Stimulated activated CD4-positive, alpha-beta T cell treated with anti-CD3 and anti-CD28 coated beads, Interleukin-2, amount 100 ng/mL, for 24 hours (primary cell): ENCODE measurements at places on chromosomes 2 and 18.

DNA sequence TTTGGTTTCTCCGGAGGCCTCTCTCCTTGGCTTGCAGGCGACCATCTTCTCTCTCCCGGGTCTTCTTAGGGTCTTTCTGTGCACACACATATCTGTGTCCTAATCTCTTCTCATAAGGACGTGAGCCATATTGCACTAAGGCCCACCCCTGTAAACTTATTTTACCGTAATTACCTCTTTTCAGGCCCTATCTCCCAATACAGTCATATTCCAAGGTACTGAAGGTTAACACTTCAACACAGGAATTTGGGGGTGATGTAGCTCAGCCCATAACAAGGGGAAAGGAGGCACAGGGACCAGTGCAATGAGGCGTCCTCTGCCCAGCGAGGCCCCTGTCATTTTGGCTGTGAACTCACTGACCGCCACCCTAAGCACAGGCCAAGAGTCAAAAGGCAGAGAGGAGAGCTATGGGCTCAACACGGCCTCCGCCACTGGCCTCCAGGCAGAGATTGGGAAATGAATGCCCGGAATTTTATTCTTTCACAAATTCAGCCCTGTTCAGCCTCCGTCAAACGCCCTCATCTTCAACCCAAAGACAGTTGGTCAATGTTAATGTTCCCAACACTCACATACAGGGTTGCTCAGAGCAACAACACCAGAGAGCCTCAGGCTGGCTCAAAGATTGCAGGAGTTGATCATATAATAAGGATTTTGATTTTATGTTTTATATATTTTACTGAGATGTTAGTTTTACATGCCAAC lies 15.9 kb upstream of the NMUR1 start:
- DNase-seq: no peak

DNA sequence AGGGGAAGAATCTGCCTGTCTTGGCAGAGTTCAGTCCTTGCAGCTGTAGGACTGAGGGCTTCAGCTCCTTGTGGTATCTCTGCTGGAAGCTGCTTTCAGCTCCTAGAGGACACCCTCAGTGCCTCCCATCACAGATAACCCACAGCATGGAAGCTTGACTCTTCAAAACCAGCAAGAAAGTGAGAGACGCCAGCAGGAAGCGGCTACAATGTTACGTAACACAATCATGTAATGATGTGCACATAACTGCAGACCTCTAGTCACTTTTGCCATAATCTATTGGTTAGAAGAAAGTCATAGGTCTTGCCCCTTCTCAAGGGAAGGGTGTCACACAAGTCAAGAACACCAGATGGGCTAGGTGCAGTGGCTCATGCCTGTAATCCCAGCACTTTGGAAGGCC lies 69.1 kb upstream of the AFF3 start:
- no peak for DNase-seq

GRCh38 chr2:71702071-71702970 lies 249.0 kb downstream of the DYSF start:
- no peak for DNase-seq

DNA sequence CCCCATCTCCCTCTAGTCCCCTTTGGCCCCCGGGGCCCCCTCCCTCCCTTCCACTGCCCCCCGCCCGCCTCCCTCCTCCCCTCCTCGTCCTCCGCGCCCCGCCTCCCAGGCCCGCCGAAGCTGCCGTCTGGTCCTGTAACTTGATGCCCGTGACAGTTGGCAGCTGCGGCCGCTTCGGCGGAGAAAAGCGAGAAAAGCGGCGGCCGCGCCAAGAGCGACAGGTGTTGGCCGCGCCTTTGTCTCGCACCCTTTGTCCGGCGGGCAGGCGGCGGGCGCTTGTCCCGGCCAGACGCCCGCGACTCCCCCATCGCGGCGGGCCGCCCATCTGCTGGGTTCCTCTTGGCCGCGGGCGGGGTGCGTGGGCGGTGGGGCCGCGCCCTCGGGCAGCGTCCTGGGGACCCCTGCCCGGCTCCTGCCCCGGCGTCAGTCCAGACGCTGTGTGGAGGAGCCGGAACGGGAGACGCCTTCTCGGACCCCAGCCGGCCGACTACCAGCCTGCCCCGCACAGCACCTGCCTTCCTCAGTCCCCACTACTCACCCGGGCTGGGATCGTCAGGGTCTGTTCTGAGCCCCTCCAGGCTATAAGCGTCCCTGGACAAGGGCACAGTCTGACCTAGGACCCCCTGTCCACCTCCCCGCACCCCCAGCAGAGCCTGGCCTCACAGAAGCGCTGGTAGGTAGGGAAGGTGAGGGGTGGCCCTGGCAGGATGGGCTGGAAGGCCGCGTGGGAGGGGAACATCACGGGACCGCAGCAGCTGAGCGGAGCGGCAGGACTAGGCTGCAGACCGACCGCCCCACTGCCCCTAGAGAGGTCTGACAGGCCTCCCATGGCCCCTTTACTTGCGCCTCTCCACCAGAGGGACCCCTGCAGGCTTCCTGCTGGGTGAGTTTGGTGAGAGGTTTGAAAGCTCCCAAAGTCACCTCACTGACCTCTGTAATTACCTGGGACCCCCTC lies 1.2 kb upstream of the HES6 start:
- peak; percentile 20 for DNase-seq

DNA sequence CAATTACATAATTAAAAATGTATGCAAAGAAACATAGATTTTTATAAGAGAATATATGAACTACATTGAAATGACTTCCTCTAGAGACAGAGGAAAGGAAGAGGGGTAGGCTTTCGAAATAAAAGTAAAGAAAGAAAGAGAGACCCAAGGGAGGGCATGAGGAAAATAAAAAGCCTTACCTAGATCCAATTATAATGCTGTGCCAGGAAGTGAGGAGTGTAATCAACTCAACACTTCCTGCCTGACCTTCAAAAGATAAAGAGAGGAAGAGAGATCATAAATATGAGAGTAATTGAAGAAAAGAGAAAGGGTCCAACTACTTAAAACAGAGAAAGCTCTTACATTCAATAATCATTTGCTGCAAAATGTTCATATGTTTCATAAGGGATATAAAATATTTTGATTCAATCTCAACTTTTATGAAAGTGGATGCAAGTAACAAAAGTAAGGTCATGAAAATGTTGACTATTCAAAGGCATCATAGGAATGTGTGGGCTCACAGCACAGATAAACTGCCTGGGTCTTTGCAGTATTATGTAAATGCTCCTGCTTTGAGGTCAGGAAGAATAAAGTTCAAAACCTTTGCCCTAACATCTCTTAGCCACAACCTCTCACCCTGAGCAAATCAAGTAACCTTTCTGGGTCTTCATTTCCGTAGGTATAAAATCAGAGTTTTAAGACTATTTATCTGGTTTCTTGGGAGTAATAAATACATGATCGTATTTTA lies 1237.7 kb downstream of the LRP1B start:
- no peak for DNase-seq

- peak; percentile 14 for DNase-seq
Observed at GRCh38 chr18:25350489-25351251, 1.3 kb downstream of the ZNF521 start.

- DNase-seq: peak; percentile 26
Observed at GRCh38 chr2:207768168-207768865, 1.4 kb downstream of the FZD5 start.

GRCh38 chr2:211867845-211868451 lies 670.7 kb downstream of the ERBB4 start:
- DNase-seq: no peak

GRCh38 chr18:21284540-21284939 lies 42.5 kb downstream of the GREB1L start:
- no peak for DNase-seq

DNA sequence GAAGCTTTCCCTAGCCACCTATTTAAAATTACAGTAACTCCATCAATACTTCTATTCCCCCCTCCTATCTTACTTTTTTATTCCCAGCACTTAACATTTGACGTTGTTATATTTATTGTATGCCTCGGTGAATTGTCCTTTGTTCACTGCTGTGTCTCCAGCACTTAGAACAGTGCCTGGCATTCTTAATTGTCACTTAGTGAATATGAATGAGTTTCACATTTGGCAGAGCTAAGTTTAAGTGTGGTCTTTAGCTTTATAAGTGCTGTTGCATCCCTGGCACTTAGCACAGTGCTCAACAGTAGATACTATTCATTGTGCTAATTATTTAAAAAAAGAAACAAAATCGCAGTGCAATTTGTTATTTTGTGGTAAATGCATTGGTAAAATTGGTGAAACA lies 1.7 kb downstream of the RMP24 start:
- no peak for DNase-seq

GRCh38 chr18:47798366-47798765 lies 132.1 kb downstream of the SMAD2 start:
- no peak for DNase-seq

- DNase-seq: no peak
Observed at GRCh38 chr2:47660168-47660567, 122.8 kb upstream of the MSH6 start.

- no peak for DNase-seq
Observed at GRCh38 chr2:38394903-38395341, 17.8 kb upstream of the ATL2 start.

DNA sequence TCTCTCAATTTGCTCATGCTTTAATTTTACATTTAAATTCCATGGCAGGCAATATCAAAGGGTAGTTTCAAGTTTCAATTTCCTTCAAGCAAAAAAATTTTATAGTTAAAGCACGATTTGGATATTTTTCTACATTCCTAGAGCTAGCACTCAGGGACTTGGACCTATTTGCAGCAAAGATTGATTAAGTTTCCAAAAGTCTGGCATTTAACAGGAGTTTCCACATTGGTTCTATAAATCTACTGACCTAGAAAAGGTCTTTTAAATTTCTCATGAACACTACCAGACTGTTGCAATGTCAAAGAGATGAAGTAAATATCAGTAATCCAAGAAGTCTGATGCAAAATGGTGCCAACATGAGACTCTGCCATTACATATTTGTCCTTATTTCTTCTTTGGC lies 253.7 kb upstream of the LINC00305 start:
- no peak for DNase-seq

GRCh38 chr18:32326450-32327308 lies 136.8 kb downstream of the MEP1B start:
- no peak for DNase-seq

- no peak for DNase-seq
Observed at GRCh38 chr18:35620765-35621164, 39.2 kb downstream of the GALNT1 start.

DNA sequence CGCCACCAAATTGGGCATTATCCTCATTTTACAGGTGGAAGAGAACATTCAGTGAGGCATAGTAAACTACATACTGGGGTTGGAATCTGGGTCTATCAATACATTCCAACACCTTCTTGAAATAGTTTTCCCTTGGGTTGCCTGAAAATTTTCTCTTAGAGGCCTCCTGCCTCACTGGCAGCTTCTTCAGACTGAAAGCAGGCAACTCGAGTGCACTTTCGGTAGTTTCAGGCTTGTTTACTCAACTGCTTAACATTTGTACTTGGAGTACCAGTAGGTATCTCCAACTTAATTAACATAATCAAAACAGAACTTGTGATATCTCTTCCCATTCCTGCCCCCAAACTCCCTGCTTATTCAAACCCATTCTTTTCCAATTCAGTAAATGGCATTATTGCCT lies 36.2 kb upstream of the C2orf74 start:
- no peak for DNase-seq

DNA sequence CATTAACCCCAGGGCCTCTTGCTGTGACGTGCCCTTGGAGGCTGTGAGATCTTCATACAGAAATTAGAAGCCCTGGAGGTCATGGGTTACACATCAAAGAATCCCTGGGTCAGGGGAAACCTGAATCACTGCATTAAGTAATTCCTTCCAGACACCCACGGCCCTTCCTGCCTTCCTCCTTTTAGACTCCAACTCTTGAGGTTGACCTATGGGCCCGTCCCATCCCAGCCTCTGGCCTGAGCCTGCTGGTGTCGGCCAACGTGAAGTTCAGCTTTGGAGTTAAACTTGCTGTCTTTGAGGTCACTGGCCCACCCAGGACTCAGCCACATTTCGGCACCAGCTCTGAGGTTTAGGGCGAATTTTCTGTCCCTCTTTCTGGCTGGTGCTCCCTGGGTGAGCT lies 198.3 kb downstream of the ACKR3 start:
- DNase-seq: no peak

- no peak for DNase-seq
Observed at GRCh38 chr2:176118601-176119339, 2.2 kb downstream of the HOXD10 start.

DNA sequence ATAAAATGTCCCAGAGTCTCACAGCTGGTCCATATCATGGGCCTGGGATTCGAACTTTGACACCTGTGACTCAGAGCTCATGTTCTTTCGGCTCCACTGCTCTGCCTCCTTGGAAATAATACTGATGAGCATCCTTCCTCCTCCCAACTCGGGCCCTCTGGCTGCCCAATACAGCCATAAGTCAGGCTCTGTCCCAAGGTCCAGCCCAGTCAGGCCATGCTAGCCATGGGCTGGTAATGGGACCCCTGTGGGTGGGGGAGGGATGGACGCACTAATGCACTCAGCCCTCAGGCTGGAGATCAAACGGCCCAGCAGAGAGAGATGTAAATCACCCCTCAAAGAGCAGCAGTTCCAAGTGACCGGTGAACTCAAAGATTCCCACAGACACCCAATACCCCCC lies 61.1 kb downstream of the DDX1 start:
- no peak for DNase-seq

GRCh38 chr2:59383473-59383872 lies 1142.3 kb upstream of the FANCL start:
- no peak for DNase-seq

DNA sequence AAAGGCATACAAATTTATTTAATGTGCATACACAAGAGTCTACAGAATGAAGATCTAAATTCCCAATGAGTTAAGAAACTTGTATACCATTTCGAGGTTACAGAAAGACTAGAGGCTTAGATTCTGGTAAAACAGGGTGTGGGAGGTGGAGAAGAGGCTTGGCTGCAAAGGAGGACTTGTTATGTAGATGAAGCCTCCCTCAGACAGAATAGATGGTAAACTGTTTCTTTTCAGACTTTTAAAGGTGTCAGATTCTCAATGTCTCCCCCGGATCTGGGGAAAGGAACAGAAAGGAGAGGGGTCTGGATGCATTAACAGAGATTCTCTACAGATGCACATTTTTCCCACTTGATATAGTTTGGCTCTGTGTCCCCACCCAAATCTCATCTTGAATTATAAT lies 126.0 kb downstream of the ST6GAL2 start:
- no peak for DNase-seq

- no peak for DNase-seq
Observed at GRCh38 chr2:176665086-176665485, 395.8 kb downstream of the MTX2 start.
